ENCODE measurements at places on chromosomes 2 and 18.

- DNase-seq, result no peak
Observed at GRCh38 chr2:75309596-75310463, 110.5 kb upstream of the TACR1 start.

- no peak for DNase-seq
Observed at GRCh38 chr2:200177971-200178911, 128.3 kb upstream of the SPATS2L start.

- DNase-seq, result no peak
Observed at GRCh38 chr2:168602846-168603401, 146.9 kb downstream of the CERS6 start.

DNA sequence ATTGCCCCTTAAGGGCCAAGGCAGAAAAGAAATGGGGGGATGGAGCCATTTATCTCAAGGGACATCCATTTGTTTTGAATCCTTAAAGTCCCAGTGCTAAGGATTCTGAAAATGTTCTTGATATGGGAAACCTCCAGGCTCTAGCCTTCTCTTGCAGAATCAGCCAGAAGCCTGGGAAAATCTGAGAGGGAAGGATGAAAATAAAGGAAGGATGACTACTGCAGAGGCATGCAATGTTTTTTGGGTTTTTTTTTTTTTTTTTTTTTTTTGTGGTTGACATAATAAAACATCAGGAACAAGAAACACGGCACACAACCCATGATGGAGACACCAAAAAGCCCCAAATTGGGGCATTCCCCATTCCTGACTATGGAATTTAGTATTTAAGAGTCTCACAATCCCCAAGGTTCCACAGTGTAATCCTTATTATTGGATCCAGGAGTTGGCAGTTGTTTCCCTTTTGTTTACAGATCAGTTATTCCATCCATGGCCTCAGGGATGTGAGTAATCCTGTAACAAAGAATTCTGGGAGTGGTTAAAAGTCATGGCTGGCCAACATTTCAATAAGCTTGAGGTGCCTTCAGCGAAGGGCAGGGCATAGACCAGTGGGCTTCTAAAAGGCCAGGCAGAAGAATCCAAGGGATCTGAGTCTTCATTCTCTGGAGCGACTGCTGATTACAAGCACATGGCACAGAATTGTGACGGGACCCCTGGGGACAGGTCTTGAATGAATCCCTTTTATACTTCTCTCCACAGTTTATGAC, 337.5 kb downstream of the GULP1 start:
- no peak for DNase-seq

DNA sequence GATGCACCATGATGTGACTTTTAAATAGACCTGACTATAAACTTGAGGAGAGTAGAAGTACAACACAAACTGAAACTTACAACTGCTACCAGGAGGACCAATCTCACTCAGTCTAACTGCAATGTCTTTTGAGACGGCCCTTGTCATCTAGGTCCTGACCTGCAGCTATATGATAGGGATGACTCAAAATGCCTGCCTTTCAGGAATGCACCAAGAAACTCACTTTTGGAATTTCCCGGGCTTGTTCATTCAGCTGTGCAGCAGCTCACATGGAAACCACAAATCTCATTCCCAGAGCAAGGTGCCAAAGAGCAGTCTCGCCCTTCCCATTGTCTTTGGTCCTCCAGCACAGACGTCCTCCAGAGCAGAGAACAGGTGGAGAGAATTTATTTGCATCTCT, 113.7 kb downstream of the SPOPL start:
- DNase-seq, result peak; percentile 13

DNA sequence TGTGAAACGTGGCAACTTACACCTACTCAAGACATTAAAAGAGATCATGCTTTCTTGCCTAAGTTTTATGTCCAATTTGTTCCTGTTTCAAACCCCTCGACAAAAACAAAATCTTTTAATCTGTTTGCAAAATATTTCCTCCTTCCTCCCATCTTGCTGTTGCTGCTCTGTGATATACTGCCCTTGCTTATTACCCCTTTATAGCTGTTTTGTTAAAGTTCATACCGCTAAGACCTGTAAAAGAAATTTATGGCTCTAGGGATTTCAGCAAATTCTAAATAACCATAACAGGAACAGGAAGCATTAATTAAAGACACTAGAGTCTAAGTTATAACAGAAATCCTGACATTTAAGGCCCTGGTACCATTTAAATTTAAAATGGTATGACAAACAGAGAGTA, 1268.2 kb upstream of the PIK3C3 start:
- no peak for DNase-seq

DNA sequence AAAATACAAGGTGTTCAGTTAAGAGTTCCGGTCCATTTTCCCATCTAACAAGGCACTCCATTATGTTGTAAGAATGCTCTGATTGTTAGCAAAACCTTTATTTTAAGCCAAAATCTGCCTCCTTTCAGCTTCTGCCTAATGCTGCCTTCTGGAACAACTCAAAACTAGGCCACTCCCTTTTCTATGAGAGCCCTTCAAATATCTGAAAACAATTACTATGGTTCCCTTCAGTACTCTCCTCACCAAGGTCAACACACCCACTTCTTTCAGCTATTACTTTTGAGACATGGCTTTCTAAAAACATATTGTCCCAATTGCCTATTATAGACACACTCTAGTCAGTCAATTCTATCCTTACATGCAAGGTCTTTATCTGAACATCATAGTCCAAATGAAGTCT, 429.4 kb downstream of the ERBB4 start:
- DNase-seq, result no peak

GRCh38 chr2:11160731-11161455, 5.6 kb downstream of the SLC66A3 start:
- DNase-seq, result no peak

- no peak for DNase-seq
Observed at GRCh38 chr18:2448565-2449151, 122.6 kb downstream of the METTL4 start.

DNA sequence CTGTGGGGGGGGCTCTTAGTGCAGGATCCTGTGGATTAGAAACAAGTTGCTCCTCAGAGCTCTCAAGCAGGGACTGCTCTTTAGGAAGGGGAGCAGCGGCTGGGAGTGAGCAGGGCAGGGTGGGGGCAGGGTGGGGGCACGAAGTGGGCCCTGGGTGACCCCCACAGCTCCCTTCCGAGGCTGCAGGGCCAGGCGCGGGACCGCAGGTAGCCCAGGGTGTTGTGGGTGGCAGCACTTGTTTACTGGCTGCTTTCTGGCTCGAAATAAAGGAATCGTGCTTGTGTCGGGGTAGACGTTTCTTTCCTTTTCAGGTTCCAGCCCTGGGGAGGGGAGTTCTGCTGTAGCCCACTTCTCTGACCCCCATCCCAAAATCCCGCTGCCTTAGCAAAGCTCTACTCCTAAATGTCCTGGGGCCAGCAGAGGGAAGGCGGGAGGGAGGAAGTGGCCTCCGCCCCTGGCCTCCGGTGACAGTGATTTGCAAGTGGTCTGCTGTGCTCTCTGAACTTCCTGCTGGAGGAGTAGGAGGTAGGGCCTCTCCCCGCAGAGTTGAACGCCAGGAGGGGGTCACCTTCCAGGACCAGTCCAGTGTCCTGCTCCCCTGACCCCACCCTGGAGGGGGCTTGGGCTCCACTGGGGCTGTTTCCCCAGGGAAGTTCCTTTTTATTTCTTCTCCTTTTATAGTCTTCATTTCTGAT, 8.3 kb downstream of the NEU4 start:
- DNase-seq, result no peak

- peak; percentile 21 for DNase-seq
Observed at GRCh38 chr2:29295845-29296244, 180.6 kb downstream of the CLIP4 start.
